ENCODE measurements at places on chromosomes 11 and 22. TPM values are rescaled to one million over a fixed set of nuclear protein-coding genes. Genes with fewer than 3 reads are reported as not detected.

DNA sequence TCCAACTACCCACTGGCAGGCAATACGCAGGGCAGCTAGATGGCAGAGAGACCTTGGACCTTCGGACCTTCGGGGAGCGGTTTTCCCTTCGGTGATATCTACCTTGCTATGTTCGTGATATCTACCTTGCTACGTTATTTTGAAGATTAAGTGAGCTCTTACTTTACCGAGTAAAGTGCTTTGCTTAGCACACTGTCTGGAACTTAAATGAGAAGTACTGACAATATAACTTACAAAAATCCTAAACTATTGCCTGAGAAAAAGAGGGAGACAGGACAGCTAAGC, 1.0 kb upstream of the PRDM10 start:
- no peak for DNase-seq

GRCh38 chr22:44669561-44669976, 32.4 kb upstream of the PRR5 start:
- no peak for DNase-seq

DNA sequence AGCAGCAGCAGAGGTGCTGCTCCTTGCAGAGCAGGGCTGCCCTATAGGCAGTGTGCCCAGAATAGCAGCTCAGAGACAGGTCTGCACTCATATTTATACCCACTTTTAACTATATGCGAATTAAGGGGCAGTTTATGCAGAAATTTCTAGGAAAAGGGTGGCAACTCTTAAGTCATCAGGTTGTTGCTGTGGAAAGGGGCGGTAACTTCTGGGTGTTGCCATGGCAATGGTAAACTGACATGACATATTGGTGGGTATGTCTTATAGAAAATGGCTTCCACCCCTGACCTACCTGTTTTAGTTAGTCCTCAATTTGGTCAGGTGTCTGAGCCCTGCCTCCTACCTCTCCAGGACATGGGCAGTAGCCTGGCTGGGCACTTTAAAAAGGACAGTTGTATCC, 122.3 kb downstream of the ATXN10 start:
- no peak for DNase-seq

GRCh38 chr11:125174686-125175085, 10.1 kb downstream of the PKNOX2 start:
- peak; percentile 31 for DNase-seq

DNA sequence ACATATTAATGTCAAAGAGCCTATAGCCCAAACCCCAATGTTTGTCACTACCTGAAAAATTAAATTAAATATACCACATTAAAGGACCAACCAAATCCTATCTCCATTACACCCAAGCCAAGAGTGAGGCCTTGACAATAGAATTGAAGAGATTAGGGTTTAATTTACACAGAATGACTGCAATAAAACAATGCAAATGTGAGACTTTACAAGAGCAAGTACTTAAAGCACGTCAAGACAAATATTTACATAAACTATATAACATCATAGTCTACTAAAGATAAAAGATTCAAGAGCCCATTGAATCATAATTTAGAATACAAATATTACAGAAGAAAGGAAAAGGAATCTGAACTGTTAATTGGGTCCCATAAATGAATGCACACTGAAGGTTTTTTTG, 85.6 kb downstream of the CADM1 start:
- no peak for DNase-seq

GRCh38 chr11:20596205-20597153, 2.9 kb upstream of the SLC6A5 start:
- DNase-seq, result peak; percentile 15

GRCh38 chr11:120141113-120141767, 3.3 kb upstream of the TRIM29 start:
- DNase-seq, result no peak

GRCh38 chr22:41535244-41535643, 9.0 kb downstream of the POLR3H start:
- DNase-seq, result no peak

DNA sequence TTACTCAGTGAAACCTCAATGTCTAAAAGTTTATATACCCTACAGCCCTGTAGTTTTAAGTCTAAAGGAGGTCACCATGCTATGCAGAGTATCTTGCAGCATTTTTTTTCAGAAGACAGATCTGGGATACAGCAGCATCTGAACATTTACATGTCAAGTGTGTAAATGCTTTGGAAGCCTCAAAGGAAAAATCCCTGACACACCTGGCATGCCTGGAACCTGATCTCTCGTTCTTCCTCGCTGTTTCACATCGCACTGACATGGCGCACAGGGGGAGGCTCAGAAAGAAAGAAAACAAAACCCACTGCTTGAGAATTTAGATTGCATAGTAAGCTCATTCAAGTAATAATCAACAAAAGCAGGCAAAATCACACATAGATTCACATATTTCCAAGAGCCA, 31.0 kb downstream of the PAX6 start:
- no peak for DNase-seq

DNA sequence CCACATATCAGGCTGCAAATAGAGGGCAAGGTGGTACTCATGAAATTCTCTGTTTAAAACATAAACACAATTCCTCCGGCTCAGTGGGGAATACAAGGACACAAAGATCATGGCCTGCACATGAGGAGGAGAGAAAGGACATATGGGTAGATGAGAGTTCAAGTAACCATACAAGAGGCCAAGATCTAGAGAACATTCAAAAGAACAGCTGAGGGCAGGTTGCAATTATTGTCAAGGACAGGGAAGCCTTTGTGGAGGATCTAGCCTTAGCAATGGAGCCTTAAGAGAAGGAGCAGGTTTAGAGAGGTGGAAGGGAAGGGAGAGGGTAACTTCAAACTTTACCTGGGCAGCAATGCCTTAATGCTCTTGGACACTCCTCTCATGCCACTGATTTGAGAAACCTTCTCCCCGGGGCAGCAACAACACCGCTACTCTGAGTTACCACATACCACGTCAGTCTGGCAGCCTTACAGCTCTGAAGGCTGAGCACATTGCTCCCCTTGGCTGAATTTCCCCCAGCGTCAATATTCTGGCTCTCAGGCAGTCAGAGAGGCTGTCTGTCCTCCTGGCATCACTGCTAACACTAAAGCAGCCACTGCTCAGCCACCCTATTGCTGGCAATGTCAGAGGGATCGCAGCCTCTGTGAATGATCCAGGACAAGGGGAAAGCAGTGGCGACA, 55.5 kb downstream of the CLPB start:
- DNase-seq, result peak; percentile 32

GRCh38 chr22:27197052-27197451, 539.7 kb downstream of the MIAT start:
- no peak for DNase-seq

DNA sequence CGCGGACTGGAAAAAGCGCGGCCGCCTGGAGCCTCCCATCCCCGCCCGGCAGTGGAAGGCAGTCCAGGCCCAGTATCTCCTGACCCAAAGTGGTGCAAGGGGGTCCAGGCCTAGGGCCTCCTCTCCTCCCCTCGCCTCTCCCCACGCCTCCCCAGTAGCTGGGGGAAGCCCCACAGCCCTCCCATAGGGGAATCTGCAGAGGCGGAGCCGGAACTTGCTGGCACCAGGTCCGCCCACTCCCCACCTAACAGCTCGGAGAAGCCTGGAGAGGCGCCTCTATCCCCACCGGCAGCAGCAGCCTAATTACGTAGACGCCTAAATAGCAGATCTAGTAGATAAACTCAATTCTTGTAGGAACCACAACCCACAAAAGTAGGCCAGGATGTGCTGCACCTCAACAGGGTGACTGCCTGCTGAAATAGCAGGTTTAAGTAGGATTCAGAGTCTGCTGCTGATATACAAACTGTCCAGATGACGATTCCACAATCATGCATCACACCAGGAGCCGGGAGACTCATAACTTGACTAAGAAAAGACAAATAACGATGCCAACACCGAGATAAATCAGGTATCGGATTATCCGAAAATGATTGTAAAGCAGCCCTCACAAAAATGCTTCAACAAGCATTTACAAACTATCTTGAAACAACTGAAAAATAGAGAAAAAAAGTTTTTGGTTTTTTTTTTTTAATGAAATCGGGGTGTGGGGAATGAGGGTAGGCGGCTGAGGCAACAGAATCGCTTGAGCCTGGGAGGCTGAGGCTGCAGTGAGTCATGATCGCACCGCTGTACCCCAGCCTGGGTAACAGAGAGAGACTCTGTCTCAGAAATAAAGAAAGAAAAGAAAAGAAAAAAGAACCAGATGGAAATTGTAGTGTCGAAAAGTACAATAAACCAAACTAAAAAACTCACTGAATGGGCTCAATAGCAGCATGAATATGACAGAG, 11.4 kb upstream of the BRD1 start:
- DNase-seq, result no peak

GRCh38 chr22:16989915-16990314, 18.1 kb downstream of the GAB4 start:
- no peak for DNase-seq

GRCh38 chr11:45674481-45675190, 9.2 kb upstream of the CHST1 start:
- DNase-seq, result no peak

- DNase-seq, result peak; percentile 59
These were observed 24.5 kb upstream of the RAG2 start for GRCh38 chr11:36622431-36623136.

The LIF gene
- 0.51 TPM for total RNA-seq

The YPEL4 gene
- total RNA-seq, result 1.1 TPM

The PRR5L gene
- 14.1 TPM for total RNA-seq

The APOA4 gene
- not detected for total RNA-seq

The MLC1 gene
- 0.21 TPM for total RNA-seq

The SLC7A4 gene
- 0.41 TPM for total RNA-seq

The PGA5 gene
- not detected for total RNA-seq

The TRIM6 gene
- total RNA-seq, result 6.5 TPM

The TRPC6 gene
- 20.7 TPM for total RNA-seq

The OR8D1 gene
- total RNA-seq, result 0.10 TPM
